Eye (tissue), 1 donor: ENCODE measurements at places on chromosomes 2 and 18.
A peak's percentile ranks its signal among the peaks of the same experiment; 100 is the strongest.

GRCh38 chr2:74065456-74065855 is 80.7 kb downstream of the TET3 start:
- DNase-seq, result no peak

GRCh38 chr2:33029926-33030325 is 83.2 kb downstream of the LTBP1 start:
- DNase-seq, result no peak

DNA sequence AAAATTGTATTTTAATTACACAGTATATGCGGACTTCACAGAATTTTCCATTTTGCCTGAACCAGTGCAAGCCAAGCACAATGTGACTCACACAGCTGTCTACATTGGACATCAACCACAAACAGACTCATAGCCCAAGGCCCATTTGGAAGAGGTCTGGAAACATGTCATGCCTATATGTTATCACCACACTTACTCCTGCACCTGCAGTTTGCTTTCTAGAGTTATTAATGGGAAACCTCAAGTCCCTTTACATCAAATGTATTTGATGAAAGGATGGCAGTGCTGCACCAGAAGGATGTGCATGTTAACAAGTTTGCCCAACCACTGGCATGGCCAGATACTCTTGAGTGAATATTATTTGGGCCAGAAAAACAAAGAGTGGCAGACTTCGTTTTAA is 548.9 kb upstream of the CDH2 start:
- no peak for DNase-seq

GRCh38 chr2:148552675-148553331 is 91.7 kb upstream of the EPC2 start:
- no peak for DNase-seq

GRCh38 chr2:20149703-20150030 is 75.3 kb downstream of the SDC1 start:
- DNase-seq, result no peak

GRCh38 chr2:208234786-208235185 is 20.1 kb downstream of the IDH1 start:
- no peak for DNase-seq

DNA sequence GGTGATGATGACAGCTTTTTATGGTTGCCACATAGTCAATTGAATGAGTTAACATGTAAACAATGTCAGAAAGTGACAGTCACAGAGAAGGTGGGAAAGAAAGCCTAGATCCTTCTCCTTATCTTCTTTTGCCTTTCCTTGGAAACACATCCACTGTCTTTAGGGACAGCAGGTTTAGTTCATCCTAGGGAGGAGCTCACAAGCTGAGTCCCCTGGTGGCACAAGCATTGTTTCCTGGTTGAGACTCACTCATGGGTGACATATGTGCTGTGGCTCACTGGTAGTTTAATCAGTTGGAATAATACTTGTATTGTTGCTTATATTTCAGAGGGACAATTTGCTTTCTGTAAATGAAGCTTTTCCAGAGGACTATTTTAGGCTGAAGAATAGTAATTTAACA is 598.5 kb downstream of the CNTNAP5 start:
- no peak for DNase-seq

DNA sequence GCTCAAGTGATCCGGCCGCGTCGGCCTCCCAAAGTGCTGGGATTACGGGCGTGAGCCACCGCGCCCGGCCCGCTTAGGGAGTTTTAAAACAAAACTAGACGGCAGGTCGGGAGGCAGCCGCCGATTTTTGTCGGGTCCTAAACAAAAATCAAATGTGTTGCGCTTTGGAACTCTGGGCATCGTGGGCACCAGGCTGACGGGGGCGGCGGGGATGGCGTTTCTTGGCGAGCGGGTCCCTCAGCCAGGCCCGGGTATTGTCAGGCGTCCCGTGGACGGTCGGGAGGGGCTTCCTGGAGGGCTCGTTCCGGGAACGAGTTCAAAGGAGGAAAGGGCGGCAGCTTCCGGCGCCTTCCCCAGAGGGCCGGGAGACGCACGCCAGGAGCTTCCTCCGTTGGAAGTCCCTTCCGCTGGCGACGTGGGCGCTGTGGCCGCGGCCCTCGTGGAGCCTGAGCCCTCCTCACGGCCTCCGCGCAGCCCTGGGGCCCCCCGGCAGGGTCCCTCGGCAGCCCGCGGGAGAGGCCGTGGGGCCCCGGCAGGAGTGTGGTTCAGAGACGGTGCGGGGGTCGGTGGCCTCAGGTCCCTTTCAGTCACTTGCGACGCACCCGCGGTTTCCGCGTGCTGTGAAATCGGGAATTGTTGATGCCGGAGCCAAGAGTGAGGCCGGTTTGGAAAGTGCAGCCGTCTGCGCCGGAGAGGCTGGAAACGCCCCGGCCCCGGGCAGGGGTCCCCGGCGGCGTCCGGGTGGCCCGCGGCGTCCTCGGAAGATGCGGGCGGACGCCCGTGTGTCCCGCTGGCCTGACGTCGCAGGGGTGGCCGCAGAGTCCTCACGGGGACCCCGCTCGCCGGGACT is 59.3 kb downstream of the EMILIN2 start:
- peak; percentile 70 for DNase-seq

DNA sequence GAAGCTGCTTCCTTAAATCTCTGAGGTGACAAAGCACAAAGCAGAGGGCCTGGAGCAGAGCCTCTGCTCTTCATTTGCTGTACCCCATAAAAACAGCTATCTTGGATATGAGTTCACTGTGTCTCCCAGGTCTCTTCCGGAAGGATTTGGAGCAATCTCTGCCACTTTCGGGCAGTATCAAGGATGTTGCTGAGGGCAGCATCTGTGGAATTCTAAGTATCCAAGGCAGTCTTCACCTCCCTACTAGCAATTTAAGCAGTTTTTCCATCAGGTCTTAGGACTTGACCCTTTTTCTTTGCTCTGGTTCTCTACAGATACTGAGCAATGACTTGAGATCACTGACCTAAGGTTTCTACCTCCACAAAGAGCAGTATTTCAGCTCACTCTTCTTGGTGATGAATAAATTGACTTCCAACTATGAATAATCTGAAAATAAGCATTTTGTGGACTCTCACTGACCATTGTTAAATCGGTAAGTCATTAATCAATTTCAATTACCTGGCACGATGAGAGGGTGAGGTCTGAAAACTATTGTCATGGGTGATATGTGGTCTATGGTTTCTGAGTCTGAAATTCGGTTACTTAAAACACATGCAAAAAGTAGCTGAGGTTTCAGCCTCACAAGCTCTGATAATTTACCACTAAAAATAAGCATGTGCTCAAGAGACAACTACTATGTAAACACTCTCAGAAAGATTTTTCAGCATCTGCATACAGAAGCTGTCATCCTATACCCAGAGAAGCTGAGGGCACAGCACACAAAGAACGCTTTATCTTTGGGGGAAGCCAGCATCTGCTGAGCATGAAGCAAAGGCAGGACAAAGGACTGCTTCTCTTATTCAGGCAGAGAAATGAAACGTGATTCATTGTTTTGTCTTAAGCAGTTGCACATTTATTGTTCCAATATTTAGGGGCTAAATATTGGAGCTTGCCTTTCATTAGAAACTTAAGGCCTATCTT is 32.1 kb upstream of the SPATS2L start:
- peak; percentile 64 for DNase-seq

GRCh38 chr2:212554233-212554632 is 15.6 kb upstream of the ERBB4 start:
- DNase-seq, result no peak

- no peak for DNase-seq
Observed at GRCh38 chr2:38417745-38418689, 40.9 kb upstream of the ATL2 start.

GRCh38 chr18:74518456-74519295 is 15.6 kb upstream of the CNDP1 start:
- no peak for DNase-seq

- DNase-seq, result no peak
Observed at GRCh38 chr2:72991439-72991725, 74.1 kb downstream of the EMX1 start.

DNA sequence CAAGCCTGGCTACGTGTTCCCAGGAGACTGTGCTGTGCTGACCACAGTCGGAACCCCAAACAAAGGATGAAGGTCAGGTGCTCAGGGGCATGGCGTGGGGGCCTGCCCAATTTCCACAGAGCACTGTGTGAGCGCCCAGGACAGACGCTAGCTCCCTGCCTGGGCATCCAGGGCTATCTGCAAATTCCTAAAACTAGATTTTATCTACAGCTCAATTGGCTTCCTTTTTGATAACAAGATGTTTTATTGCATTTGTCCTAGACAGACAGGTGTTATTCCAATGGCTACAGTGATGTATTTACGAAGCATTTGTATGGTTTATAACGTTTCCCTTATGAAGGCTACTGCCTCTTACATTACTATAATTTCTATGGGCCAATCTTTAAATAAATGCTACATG is 16.0 kb downstream of the PTGR3 start:
- DNase-seq, result no peak

- DNase-seq, result peak; percentile 85
Observed at GRCh38 chr2:26692279-26692896, at the start of gene KCNK3. TSS of gene KCNK3 (plus strand) at chr2:26692722. CDS start at chr2:26692876, 154 bp downstream.

DNA sequence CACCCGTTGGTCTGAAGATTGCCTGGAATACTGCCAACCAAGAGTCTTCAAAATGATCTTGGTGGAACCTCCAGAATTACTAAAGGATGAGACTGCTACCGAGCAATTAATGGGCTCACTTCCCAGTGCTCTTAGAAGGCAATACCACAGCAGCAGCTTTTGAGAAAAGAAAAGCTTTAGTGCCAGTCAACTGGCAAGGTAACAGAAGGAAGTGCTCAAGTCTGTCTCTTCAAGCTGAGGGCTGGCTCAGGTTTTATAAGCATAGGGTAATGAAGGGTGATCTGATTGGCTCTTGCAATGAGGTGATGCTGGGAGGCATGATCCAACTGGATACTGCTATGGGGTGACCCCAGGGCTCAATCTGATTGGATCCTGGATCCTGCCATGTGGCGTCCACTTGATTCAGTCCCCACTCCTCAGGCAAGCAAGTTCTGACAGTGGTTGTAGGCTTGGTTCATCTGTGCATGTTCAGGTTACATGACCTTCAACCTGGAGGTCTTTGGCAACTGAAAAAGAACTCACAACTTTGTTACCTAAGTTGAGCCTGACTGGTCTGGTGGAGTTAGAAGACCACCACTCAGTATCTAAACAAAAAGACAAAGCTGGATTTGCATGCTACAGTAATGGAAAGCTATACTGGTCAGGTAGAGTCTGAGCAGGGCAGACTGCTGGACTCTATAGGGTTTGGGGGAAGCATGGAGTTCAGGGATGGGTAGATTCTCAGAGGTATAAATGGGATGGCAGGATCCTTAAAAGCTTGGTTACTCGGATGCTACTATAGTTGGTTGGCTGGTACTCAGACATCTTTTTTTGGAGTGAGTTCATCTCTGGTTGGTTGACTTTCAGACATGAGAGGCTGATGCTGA is 14.0 kb upstream of the RIF1 start:
- DNase-seq, result no peak

GRCh38 chr18:26526128-26526965 is 22.0 kb downstream of the KCTD1 start:
- peak; percentile 57 for DNase-seq
